Sciatic nerve (tissue), 2 donors: ENCODE measurements at places on chromosomes 6 and 20. TPM values are rescaled to one million over a fixed set of nuclear protein-coding genes. Genes with fewer than 3 reads are reported as not detected.

The NRM gene
- total RNA-seq = 11.0 TPM

DNA sequence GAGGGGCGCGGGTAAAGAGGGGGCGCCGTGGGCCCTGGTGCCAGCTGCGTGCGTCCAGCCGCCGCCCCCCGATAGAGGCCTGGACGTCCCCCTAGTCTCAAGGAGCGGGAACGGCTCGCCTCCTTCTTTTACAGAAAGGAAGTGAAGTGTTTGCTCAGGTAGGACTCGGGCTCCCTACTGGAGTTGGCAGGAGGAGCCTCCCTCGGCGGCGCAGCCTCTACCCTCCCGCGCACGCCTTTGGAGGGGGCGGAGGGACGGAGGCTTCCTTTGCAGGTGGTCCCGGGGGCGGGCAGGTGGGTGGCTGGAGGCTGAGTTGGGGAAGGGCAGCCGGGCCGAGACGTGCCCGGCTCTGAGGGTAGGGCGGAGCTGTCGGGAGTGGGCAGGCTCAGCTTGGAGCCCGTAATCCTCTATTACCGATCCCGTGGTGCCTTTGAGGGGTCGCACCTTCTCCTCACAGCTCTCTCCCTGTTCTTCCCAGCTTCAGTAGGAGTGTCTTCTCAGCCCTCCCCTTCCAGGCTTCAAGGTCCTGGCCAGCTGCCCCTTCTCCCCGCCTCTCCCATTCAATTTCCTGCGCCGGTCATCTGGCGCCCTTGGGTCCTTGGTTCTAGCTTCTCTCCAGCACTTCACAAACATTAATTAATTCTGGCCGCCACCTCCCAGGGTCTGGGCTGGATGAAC, 728 bp downstream of the ITPR3 start:
- DNase-seq = no peak

DNA sequence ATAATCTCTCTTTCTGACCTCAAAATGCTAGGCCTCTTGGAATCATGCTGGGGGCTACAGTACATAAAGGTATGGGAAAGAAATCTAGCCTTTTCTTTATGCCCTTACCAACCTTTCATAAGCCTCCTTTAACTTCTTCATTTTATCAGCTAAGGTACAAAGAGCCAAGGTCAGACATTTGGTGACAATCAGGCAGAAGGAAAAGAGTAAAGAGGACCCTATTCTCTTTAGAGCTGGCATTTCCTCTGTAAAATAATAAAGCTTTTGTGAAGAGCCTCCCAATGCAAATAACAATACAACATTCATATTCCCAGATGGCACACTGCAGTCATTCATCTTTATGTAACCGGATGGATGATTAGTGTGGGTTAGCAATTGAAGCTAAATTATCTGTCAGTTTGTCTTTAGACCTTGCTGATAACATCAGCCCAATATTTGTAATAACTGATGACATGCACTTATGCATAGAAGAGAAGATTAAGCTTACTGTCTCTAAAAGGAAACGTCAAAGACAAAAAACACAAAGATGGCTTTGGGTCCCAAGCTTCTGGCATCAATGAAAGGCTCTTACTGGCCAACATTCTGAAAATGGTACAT, 163.1 kb downstream of the IBTK start:
- DNase-seq = no peak

GRCh38 chr6:31202259-31203166, 32.0 kb upstream of the POU5F1 start:
- DNase-seq = no peak

DNA sequence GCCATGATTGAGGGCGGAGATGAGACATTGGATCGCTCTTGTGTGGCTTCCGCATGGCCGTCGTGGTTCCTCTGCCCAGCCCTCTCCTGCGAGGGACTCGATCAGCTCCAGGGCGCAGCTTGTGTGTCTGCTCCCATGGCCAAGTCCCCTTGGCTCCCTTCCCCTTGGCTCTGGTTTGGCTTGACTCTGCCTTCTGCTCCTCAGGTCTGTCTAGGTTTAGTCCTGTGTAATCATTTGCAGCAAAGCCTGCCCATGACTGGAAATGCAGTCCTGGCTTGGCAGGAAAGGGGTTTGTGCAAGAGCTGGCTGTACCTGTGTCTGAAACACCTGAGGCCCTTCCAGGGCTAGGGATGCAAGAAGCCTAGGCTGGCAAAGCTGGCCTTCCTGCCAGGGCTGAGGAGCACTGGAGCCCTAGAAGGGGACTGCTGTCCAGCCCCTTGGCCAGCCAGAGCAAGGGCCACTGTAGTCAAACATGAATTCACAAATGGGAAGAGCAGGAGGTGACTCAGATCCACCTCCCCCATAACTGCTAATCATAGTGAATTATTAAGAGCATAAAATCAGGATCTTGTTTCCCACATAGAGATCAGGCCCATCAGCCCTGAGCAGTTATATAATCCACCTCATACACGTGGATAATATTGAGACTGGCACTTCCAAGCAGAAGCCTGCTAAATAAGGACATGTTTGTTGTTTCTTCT, 196.8 kb downstream of the FARS2 start:
- DNase-seq = no peak

GRCh38 chr6:19024737-19025136, 637.6 kb downstream of the RNF144B start:
- no peak for DNase-seq

The SMLR1 gene
- not detected for total RNA-seq

DNA sequence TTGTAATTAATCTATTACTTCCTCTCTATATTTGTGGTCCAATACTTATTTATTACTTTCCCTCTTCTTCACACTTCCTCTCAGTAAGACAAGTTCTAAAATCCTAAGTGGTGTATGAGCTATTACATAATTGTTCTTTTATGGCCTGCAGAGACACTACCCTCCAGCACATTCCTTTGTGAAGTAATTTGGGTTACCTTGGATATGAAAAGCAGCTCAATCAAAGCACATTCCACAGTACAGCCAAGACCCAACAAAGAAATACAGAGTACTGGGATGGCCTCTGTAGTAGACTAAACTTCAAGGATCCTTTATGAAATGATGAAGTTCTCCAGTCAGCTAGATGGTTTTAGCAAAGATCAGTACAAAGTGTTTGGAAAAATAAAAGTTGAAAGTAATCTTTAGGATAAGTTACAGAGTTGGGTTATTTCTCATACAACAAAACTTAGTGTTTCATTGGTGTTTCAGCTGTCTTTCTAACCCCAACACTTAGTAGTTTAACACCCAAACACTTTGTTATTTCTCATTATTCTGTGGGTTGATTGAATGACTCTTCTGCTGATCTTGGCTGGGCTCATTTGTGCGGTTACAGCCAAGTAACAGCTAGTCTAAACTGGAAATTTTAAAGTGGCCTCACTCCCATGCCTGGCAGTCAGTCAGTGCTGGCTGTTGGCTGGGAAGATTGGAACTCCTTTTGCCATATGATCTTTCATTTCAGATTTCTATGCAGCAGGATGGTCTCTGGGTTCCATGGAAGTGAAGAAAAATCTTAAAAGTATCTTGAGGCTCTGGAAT, 161.5 kb upstream of the POU3F2 start:
- no peak for DNase-seq

DNA sequence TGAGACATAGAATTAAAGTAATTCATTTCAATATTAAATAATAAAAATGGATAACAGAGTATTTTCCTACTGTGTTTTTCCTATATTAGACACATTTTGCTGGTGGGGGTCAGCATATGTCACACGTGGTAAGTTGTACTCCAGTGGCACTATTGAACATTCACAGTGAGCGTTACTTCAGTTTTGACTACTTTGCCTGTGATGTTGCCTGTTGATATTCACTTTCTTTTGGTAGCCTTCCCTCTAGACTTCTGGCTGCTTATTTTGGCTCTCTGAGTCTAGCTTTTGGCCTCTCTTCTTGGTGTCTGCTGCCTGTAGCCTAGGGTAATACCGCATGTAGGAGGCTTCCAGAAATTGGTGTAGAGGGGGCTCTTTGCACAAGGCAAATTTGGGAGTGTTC, 64.4 kb upstream of the TFB1M start:
- no peak for DNase-seq

DNA sequence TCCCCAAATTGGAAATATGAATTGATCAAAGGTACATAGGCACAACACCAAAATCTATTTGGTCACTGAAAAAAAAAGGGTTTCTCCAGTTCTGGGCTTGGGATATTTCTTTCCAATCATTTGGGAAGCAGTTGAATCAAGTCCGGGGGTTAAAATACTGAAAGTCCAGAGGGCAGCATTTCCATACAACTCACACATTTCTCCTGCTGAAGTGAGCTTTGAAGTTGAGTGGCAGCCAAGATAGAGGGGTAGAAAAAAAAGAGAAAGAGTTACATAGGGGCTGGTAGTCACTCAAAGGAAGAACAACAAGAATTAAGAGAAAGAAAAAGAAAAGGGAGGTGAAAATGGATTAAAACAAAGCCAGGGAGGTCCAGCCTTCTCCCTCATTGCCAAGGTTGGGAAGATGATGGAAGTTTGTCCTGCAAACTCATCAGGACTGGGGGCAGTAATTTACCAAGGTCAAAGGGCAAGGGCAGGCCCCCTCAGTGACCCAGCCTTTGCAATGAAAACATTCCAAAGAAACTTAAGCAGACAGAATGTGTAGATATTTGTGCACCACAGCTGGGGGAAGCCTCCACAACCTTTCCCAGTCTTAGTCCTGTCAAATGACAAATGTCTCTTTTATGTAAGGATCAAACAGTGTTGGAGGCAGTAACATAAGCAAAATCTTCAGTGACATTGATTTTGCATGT, 525.3 kb upstream of the JARID2 start:
- no peak for DNase-seq

- DNase-seq = no peak
Observed at GRCh38 chr20:61895016-61895415, 170.7 kb downstream of the TAF4 start.

The SLC17A4 gene
- not detected for total RNA-seq

DNA sequence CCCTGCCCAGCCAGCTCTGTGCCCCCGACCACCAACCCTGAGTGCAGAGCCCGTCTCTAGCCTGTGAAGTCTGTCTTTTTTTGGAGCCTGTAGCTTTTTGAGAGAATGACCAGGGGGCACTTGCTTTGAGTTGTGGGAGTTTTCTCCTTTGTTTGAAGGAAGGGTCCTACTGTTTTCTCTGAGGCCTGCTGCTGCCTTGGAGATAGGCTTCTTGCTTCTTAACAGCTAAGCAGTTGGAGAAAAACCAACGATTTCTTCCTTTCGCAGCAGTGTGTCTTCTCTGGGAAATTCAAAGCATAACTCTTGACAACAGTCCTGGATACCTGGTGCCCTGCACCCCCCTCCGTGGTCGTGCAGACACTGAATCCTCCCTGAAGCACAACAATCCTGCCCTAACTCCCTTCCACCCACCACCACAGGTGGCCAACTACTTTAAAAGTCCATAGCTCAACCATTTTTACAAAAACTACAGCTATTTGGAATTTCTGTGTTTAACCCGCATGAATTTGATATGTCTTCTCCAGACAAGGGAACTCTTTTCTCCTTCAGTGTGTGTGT, 61.0 kb downstream of the FAM50B start:
- DNase-seq = no peak

- no peak for DNase-seq
Observed at GRCh38 chr6:83068616-83069015, 1.1 kb downstream of the DOP1A start.

- DNase-seq = no peak
Observed at GRCh38 chr6:68476611-68477010, 158.5 kb upstream of the ADGRB3 start.

DNA sequence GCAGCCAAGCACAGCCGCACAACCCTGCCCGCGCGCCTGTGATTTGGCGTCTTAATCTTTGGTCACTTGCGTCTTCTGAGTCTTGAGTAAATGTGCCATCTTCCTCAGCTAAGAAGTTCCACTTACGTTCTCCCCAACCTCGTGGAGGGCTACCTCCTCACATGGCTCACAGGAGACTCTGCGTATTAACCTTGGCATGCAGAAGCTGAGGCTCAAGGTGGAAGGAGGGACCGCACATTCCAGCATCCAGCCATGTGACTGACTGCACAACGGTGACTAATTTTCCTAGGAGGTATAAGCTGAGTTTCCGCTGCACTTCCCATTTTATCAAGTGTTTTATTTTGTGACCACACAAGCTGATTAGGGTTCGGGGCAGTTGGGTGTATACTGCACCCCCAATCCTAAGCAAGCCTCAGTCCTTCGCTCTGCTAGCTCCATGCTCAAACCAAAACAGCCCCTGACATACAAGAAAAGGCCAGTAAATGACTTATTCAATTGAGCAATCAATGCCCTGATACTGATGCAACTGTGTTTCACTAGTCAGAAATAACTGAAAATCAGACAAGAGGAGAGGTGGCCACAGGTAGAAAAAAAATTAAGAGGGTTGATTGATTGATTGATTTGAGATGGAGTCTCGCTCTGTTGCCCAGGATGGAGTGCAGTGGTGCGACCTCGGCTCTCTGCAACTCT, 7.0 kb downstream of the BEND3 start:
- DNase-seq = no peak

The AKAP7 gene
- total RNA-seq = 31.8 TPM

DNA sequence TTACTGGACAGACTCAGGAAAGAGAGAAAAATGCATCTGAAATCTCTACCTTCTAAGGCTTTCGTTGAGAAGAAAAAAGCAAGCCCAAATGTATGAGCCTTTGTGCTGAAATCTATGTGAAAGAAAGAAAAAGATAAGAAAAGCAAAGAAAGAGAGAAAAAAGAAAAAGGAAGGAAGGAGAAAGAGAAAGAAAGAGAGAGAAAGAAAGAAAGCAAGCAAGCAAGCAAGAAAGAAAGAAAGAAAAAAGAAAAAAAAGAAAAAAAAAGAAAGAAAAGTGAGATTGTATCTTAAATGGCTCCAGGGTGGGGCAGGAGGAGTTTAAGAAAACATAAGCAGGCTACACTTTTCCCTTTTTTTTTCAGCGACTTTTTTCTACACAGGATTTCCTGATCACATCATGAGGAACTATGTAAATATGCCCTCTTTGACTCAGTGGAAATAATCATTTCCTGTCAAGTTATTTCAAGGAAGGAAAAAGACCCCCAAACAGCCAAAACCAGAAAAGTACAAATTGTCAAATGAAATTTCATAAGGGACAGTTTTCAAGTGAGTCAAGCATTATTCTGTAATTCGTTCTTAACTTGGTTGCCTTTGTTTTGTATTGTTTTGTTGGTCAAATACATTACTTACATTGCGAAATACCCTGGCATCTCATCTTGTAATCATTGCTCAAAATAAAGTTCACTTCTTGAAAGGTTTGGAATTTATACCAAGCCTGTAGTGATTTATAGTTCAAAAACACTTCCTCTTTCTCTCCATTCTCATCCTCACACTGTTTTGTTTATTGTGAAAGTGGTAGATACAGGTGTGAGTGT, 79.5 kb upstream of the RNF217 start:
- DNase-seq = no peak
